Mucosa of gallbladder (tissue), 1 donor: ENCODE measurements at places on chromosomes 3 and 15.
A peak's percentile ranks its signal among the peaks of the same experiment; 100 is the strongest.

GRCh38 chr15:95365511-95366107, 964.9 kb upstream of the NR2F2 start:
- DNase-seq, result no peak

GRCh38 chr3:115194476-115194875, 47.4 kb upstream of the ZBTB20 start:
- DNase-seq, result no peak

DNA sequence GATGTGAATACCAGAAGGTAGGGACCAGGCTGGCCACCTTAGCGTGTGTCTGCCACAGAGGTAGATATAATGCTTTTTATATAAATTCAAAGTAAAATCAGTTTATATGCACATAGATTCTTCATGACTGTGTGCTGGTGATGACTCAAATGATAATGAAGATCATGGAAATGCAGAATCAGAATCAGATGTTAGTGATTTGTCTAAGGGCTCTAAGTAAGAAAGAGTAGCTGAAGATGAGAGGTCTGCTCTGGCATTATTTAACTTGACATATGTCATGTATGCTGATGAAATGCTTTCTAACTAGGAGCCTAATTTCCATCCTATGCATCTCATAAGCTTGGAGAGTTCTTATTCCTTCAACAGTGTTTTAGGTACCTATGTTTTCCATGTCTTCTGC, 50.3 kb upstream of the DPH6 start:
- no peak for DNase-seq

DNA sequence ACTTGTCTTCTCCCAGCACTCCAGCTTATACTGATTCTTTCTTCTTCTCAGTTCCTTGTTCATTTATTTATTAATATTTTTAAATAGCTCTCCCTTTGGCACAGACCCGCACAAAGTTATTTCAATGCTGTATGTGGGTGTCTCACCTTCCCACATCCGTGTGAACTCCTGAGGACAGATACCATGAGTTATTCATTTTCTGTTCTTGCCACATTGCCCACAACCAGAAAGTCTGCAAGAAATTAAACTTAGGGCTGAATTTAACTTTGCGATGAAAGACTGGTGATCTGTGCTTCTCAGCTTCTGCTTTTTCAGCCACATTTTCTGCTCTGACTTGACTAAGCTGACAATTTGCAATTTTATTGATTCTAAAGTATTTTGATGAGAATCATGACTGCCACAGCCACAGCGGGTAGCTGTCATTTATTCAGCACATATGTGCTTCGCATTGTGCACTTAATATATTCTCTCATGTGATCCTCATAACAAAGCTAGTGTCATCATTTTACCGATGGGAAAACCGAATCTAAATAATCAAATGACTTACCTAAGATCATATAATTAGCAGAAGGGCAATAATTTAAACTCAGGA, 569.8 kb downstream of the EDEM1 start:
- DNase-seq, result no peak

DNA sequence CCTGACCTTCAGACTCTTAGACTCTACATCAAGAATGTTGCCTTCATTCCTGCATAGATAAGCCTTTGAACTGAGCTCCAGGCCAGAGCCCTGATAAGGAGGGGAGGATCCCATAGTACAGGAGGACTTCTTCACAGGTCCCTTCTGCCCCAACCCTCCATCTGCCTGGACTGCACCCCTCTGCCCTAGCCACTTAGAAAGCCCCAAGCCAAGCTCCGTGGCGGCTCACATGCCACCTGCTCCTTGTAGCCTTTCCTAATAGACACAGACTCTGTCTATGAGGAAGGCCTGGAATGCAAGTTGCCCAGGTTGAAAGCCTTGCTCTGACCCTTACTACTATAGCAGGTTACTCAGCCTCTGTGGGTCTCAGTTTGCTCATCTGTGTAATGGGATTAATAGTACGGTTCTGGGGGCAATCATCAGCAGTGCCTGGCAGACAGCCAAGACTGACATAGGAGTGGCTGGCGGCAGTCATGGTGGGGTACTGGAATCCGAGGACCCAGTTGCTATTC, 11.6 kb downstream of the PCSK6 start:
- DNase-seq, result no peak

DNA sequence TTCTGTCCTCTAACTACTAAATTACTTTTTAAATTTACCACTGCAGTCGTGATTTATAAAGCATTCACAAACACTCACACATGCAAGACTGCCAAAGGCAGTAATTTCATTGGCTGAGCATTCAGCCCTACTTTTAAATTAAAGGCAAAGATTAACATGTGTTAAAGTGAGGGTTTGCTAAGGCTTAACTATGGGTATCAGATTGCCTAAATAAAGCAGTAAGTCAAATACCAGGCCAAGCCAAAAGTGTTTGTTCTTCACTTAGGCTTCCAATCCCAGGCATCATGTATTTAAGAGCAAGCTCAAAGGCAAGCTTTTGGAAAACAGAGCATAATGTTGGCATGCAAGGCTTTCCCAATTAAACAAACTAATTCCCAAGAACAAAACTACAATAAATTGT, 187.3 kb downstream of the SUCNR1 start:
- DNase-seq, result no peak

DNA sequence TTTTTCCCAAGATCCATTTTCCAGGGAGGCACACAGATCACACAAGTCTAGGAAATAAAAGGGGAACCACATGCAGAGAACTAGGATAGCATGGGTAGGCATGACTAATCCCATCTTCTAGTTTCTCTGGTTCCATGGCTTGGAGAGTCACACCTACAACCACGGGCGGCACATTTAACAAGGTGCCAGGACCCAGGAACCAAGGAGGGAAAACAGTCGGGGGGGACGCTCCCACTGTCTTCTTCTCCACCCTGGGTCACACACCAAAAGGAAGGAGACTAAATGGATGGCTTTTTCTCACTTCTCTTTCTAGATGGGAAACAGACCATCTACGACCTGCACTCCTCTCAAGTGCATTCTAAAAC, 4.6 kb upstream of the SMCO1 start:
- no peak for DNase-seq

GRCh38 chr3:194261581-194262063, 89.5 kb downstream of the CPN2 start:
- DNase-seq, result no peak

- DNase-seq, result no peak
Measured at GRCh38 chr15:43275740-43276562, 9.2 kb upstream of the TGM5 start.

GRCh38 chr15:87211547-87211946, 1045.0 kb downstream of the NTRK3 start:
- no peak for DNase-seq

DNA sequence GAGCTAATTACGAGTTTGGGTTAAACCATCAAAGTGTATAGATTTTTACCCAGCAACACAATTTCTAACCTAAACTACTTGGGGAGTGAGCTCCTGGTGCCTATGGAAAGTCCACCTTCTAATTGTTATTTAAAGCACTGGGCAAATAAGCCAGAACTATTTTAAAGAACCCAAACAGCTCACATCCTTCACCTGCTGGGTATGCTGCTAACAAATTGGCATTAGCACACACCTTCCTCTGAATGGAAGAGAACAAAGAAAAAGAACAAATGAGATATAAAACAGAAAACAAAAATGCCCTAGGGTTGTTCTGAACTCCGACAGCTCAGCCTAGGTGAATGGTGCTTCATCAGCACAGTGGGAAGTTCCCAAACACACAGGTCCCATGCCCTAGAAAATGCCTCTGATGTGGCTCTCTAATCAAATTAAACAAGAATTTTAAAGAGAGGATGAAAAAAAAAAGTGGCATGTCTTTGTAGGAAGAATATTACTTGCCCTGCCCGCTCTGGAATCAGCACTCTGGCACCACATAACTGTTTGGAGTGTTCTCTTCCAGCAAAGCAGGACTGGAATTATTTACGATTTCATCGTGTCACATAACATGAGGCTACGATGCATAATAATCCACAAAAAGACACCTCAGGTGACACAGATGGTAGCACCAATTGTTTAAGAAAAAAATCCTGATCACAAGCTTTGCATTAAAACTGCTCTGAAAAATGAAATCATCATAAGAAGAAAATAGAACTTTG, 334.4 kb downstream of the GBE1 start:
- DNase-seq, result no peak

- no peak for DNase-seq
Measured at GRCh38 chr3:191350396-191351090, 20.2 kb upstream of the UTS2B start.

DNA sequence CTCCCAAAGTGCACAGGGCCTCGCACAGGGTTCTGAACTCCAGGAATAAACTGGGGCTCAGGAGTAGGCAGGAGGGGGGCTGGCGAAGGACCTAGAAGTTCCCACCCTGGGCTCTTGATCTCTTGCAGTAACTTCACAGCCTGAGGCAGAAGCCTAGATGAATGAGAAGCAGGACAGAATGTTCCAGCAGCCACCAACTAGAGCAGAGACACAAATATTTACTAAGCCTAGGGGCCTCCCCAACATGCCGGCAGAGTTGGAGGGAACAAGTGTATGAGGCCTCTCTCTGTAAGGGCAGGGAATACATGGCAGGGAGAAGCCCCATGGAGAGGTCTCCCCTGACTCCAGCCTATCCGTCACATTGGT, 25.3 kb upstream of the C15orf39 start:
- no peak for DNase-seq

- DNase-seq, result no peak
Measured at GRCh38 chr15:82647835-82648256, 683 bp upstream of the CPEB1 start.

- DNase-seq, result no peak
Measured at GRCh38 chr15:35379972-35380371, 166.0 kb downstream of the DPH6 start.

DNA sequence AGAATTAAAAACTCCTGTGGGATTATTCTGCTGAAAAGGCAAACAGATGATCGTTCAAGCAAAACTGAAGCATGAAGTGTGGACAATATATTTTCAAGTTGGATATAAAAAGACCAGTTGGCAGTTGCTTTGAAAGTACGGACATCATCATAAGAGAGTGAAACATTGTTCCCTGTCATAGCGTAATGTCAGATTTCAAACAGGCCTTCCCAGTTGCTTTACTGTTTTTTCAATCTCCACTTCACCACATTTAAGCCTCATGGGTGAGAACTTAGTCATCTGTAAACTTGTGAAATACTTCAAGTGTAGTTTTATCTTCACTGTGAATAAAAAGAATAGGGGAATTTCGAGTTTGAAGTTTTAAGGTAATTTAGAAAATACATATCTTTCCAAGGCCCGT, 435.1 kb upstream of the CNTN3 start:
- DNase-seq, result no peak

DNA sequence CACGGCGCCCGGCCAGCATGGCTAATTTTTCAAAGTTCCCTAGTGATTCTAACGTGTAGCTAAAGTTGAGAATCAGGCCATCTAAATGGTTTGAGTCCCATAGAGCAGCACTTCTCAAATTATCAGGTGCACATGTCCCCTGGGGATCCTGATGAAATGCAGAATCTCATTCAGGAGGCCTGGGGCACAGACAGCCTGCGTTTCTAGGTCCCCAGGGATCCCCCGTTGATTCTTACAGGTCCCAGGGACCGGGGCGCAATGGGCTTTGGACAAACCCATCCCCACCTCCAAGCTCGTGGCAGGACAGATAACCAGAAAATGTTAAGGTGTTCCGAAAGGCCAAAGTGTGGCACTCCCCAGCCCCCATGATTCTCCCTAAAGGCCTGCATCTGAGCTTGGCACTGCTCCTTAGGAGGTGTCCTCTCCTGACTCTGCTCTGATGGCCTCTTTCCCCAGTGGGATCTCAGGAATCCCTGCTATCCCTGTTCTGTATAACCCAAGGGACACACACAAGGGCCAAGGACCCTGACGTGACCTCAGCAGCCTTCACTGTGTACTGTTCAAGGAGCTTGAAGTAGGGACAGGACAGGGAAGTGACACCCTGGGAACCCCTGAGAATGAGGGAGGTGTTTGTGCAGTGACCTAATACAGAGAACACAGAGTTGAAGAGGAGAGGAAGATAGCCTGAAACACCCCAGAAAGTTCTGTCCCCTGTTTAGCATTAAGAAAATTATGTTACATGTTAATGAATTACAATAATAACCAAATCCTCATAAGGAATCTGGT, 8.0 kb downstream of the LRRK1 start:
- no peak for DNase-seq

GRCh38 chr3:39158148-39158715, 4.8 kb upstream of the CSRNP1 start:
- no peak for DNase-seq

DNA sequence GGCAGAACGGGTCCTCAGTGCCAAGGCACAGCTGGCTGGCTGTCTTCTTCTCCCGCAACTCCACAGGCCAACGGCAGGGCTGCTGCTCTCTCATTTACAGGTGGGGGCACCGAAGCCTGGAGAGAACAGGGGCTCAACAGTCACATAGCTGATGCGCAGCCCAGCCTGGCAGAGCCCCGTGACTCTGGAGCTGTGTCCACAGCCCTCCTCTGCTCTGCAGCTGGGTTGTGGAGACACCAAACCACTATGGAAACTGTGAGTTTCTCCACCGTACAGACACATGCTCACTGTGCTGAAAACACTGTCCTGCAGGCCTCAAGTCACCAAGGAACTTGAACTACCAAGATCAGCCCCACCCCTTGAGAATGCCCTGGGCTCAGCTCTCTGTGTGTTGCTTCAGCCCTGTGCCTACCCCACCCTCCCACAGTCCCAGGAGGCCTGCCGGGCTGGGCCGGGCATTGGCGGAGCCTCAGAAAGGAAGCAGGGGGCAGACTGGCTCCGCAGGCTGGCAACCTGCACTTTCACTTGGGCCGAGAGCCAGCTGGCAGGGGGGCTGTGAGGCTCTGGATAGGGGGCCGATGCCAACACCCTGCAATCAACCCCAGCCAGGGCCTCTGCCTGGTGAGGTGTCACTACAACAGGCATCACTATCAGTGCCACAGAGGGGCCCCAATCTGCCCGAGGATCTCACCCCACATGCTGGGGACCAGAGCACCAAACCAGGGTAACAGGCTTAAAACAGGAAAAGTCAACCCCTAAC, 113.7 kb upstream of the RPL32 start:
- DNase-seq, result peak; percentile 74

GRCh38 chr15:38228618-38229017, 24.0 kb upstream of the SPRED1 start:
- no peak for DNase-seq

DNA sequence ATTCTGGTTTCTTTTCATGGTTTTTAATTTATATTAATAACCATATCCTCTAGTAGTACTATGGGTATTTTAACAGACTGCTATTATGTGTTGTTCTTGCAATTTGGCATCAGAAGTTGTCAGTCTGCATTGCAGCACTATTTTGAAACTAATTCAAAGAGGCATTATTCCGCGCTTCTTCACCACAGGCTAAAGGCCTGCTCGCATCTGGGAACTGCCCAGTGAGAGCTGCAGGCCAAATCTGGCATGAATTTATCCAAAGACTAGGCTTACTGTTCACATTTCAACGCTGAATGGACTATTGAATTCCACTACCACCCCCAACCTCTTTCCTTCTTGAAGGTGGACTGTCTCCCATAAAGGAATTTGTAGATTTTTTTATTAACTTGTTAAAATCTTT, 310.4 kb upstream of the NR2F2 start:
- no peak for DNase-seq

DNA sequence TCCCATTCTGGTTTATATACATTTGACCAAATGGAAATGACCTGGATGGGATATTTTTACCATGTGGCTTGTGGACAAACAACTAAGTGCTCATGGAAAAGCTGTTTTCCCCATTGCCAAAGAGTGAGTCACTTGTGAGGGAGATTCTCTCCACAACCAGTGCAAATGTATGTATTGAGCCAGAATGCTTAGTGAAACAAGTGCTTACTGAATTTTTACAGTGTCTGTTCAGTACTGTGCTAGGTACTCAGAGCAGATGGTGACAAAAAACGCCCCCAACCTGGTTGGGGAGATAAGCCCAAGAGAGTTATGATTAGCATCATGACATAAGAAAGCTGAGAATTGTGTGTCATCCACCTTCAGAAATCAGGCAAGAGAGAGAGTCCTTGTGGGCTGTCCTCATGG, 2.3 kb downstream of the CHP1 start:
- DNase-seq, result no peak
